Myocyte (in vitro differentiated cells): ENCODE measurements at places on chromosomes 5 and 9. TPM values are rescaled to one million over a fixed set of nuclear protein-coding genes. Genes with fewer than 3 reads are reported as not detected.
A peak's percentile ranks its signal among the peaks of the same experiment; 100 is the strongest.

The SUSD3 gene
- total RNA-seq, result not detected in 2 replicates

DNA sequence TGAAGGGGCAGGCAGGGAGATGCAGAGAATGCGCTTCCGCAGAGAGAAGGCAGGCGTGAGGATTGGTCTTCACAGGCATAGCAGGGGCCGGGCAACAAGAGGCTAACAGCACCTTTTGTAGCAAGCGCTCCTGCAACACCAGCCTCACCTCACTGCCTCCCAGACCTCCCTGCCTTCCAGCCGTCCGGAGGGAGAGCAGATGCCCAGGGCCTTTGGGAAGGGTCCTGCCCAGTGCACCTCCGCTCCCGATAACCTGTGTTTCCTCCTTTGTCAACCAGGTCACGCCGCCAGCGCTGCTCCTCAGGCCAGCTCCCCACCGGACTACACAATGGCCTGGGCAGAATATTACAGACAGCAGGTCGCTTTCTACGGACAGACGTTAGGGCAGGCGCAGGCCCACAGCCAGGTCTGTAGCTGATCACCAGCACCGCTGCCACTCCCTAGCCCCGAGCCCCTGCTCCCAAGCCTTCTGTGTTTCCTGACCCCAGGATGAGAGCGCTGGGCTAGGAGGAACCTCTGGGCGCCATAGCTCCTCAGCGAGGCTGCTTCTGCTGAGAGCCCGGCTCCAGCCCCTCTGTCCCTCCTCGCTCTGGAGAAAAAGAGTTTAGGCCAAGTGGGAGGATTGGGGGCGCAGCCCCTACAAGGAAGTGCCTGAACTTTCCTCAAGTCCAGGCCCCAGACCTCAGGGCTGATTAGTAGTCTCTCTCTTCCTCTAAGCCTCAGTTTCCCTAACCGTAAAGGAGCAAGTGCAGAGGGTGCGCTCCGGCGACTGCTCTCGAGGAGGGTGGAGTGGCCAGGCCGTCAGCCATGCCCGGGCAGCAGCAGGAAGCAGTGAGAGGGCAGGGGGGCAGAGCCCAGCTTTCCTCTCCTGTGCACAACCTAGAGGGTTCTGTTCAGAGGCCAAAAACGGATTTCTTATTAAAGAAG is 28.4 kb upstream of the PRDM12 start:
- no peak for DNase-seq

DNA sequence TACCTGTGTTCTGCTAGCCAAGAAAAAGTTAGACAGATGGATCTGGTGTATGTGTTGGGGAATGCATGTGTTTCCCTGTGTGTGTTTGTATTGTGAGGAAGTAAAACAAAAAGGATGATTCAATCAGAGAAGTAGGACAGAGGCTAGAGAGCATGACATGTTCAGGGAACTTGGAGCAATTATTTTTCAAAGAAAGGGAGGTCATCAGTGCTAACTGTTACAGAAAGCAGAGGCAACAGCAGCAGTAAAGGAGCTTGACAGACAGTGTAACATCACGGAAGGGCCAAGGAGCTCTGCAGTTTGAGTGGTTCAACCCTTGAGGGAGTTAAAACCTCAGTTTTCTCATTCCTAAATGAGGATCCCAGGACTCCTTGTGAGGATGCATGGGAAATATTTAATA is 13.2 kb downstream of the SPINK1 start:
- no peak for DNase-seq

- peak; percentile 62 for DNase-seq
Measured at GRCh38 chr9:114131808-114132549, 23.4 kb upstream of the COL27A1 start.

DNA sequence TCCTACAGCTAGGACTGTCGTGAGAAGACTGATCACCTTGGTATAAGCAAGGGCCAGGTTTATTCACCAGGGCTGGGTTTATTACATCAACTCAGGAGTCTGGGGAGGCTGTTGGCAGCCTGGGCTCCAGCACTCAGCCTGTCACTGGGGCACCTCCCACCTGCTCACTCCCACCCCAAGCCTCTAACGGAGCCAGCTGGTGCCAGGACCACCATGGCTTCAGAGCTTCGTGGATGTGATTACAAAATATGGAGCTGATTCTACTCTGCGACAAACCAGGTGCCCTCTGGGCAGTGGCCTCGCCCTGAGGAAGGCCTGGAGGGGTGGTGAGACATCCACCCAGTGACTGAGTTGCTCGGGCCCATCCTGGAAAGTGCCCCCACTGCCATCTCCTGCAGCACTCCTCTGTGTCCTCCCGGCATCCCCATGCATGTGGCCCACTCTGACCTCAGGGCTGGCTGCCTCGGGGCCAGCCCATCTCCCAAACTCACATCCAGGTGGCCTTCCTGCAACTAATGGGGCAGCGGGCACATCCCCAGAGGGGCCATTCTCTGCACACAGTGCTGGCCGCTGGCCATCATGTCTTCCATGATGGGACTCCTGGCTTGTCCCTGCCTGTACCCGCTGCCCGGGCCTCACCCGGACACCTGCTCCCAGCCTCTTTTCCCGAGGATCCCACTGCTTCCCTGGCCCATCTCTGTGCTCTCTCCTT is 49.6 kb downstream of the SECISBP2 start:
- DNase-seq, result no peak
